ENCODE measurements at places on chromosomes 6 and 20.
A peak's percentile ranks its signal among the peaks of the same experiment; 100 is the strongest.

DNA sequence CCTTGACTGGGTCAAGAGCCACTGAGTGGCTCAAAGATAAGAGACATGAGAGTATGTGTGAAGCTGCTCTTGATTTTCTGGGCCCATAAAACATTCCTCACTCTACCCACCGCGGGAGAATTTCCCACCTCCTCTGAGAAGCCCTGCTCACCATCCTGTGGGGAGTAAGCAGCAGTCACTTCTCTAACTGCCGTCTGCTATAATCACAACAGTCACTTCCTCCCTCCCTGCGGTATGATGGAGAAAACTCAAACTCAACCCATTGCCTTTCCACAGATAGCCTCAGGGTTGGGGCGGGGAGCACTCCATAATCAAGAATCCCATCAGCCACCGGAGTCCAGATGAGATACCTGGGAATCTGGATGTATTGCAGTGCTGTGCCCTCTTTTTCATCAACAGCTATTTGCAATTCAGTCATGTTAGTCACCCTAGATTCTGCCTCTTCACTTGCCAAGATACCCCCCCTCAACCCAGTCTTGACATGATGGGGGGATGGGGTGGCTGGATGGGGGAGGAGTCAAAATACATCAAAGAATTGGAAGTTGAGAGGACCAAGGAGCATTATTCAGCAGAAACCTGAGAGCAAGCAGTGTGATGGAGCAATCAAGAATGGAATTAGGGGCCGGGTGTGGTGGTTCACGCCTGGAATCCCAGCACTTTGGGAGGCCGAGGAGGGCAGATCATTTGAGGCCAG is 5.1 kb downstream of the MOCS1 start:
- DNase-seq = no peak

- DNase-seq = no peak
Observed at GRCh38 chr20:63036291-63036690, 29.5 kb upstream of the BHLHE23 start.

DNA sequence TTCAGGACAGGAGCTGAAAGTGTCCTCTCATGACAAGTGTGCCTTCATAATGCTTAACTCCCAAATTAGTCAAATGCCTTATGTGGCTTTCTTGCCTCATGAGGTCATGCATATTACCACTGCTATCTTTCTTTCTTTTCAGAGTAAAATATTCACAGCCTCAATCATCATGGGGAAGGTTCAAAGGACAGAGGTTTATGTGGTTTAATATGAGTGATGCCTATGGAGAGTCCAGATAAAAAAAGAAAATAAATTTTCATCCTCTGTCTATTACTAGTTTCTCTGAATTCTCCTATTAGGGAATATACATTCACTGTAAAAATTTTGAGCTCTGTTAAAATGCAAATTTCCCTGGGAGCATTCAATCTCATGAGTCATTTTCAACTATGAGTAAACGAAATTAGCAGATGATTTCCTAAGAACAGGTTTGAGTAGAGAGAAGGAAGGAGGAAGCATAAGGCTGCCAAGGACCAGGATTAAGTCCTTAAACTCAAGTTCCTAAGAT is 396.9 kb upstream of the ADGRB3 start:
- DNase-seq = no peak

DNA sequence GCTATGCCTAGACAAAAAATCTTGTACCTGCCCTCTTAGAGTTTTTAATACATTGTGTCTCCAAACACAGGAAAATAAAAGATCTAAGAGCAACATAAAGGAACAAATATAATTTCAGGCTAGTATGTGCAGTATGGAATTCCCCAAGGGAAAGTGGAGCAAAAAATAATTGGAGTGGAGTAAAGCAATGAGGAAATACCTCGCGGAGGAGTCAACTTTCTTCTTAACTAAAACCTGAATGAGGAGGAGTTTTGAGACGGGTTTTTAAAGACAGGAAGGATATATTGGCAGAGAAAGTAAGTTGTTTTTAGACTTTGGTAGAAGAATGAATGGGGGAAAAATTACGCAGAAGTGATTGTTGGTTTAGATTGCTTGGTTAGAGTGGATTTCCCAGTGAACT is 14.0 kb downstream of the HIVEP1 start:
- DNase-seq = no peak

- no peak for DNase-seq
Observed at GRCh38 chr20:62961310-62961783, 8.8 kb downstream of the SLC17A9 start.

DNA sequence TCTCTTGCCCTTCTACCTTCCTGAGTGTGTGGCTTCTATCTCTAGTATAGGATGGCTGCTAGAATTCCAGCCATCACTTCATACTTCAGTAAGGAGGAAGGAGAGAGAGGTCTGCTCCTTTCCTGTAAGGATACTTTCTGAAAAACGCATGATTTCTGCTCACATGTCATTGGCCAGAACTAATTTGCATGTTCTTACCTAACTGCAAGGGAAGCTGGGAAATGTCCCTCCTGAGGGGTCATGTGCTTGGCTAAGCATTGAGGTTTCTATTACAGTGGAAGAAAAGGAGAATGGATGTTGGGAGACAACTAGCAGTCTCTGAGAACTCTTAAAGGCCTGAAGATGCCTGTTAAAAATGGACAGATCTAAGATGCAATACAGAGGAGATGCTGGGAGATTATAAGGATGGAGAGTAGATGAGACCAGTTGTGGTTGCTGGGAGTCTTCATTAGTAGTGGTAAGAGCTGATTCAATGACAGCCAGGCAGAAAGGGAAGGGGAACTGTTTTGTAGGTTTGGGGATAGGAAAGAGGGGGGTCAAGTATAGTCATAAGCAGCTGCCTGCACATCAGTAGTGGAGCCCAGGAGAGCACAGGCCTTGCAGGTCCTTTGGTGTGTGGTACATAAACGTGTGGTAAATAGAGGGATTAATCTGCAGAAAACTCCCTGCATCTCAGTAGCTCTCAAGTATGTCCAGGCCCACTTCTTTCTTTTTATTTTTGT is 20.2 kb downstream of the CDS2 start:
- DNase-seq = no peak

GRCh38 chr20:24443436-24443835 is 26.0 kb upstream of the SYNDIG1 start:
- no peak for DNase-seq

DNA sequence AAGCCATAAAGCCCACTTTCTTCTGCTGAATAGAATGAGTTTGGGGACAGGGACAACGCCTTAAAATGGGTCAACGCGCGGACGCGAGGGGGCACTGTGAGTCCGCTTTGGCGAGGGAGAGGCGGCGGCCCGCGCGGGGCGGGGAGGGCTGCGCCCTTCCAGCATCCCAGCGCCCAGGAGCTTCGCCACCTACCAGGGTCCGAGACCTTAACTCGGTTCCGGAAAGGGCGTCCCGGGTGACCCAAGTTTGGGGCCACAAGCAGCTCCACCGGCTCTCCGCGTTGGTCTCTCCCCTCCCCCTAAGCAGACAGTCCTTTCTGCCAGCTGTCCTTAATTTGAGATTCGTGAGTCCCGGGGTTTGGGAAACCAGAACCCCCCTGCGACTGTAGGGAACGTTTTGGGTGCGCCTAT is 1.8 kb upstream of the SAMD5 start:
- peak; percentile 81 for DNase-seq

GRCh38 chr6:25958700-25959162 is 3.9 kb upstream of the TRIM38 start:
- DNase-seq = no peak

- no peak for DNase-seq
Observed at GRCh38 chr20:5696011-5696559, 54.1 kb upstream of the SHLD1 start.

DNA sequence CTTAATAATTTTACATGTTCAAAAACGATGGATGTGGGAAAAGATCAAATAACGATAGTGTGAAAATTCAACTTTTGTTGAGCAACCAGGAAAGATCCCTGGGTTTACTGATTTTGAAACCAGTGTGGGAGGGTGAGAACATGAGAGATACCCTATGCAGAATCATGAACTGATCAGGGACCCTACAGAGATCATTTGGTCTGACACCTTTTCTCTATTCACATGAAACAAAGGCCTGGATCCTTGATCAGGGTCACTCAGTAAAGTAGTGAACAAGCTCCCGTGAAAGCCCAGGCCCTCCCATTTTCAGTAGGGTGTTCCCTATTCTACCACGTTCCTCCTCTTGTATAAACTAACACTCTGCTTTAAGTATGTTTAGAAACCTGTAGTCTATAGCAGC is 60.5 kb upstream of the DUSP22 start:
- no peak for DNase-seq

DNA sequence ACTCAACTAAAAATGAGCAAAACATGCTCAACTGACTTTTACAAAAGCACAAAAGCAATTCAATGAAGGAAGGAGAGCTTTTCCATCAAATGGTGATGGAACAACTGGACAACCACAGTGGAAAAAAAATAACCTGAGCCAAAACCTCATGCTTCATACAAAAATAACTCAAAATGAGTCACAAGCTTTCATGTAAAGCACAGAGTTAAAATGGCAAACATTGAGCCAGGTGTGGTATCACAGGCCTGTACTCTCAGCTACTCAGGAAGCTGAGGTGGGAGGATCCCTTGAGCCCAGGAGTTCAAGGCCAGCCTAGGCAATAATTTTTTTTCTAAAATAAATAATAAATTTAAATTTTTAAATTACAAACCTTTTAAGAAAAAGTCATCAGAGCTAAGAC is 18.4 kb upstream of the HLA-G start:
- no peak for DNase-seq

Data from left hindlimb (tissue), 1 donor.